ENCODE measurements at places on chromosomes 3 and 15. TPM values are rescaled to one million over a fixed set of nuclear protein-coding genes. Genes with fewer than 3 reads are reported as not detected.

DNA sequence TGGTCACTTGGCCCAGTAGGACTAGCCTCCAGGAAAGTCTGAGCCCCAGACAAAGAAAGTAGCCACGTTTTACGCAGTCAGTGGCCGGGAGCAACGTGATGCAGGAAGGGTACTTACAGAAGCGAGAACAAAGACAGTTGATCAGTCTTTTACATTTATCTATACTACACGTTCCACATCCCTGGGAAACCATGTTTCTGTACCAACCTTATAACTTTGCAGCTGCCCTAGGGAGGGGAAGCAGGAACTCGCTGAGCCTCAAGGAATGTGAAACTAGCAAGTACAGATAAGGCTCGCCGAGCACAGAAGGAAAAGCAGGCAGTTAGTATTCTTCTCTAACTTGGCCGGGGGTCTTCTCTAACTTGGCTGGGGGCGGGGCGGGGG is 3.4 kb upstream of the KNL1 start:
- H3K27ac ChIP-seq = no peak overlapping the region
- no peaks in the 10 kb centered on the region for H3K4me1 ChIP-seq
- DNase-seq = no peak
- no peak overlapping the region for H3K4me3 ChIP-seq
- no peaks in the 10 kb centered on the region for H3K36me3 ChIP-seq
- H3K27me3 ChIP-seq = no peaks in the 10 kb centered on the region

DNA sequence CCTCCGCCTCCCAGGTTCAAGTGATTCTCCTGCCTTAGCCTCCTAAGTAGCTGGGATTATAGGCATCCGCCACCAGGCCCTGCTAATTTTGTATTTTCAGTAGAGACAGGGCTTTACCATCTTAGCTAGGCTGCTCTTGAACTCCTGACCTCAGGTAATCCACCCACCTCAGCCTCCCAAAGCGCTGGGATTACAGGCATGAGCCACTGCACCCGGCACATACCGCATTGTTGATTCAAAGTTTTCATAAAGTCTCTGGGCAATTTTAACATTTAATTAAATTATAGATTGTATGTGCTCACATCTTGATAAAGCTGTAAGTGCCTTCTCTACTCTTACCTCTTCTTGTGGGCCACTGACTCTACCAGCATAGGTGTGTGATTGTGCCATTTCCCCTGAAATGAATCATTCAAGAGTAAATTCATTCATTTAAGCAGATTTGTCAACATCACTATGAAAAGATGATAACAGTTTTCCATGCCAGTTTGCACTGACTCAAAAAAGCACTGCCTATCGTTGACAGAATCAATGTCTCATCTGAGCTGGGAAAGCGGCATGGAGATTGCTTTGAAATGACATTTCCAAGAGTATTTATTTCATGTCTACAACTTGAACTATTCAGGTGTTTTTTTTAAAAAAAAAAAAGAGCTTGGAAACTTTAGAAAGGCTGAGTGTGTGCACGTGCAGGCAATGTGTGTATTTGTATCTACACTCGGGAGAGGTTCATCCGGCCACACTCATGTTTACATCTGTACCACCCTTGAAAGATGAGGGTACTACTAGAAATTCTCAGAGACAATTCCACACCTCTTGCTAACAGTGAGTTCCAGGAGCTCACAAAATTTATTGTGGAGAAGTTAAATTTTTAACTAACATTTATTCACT is 3.5 kb downstream of the BCL2A1 start:
- no peaks in the 10 kb centered on the region for H3K4me1 ChIP-seq
- no peaks in the 10 kb centered on the region for H3K27me3 ChIP-seq
- no peaks in the 10 kb centered on the region for H3K36me3 ChIP-seq

DNA sequence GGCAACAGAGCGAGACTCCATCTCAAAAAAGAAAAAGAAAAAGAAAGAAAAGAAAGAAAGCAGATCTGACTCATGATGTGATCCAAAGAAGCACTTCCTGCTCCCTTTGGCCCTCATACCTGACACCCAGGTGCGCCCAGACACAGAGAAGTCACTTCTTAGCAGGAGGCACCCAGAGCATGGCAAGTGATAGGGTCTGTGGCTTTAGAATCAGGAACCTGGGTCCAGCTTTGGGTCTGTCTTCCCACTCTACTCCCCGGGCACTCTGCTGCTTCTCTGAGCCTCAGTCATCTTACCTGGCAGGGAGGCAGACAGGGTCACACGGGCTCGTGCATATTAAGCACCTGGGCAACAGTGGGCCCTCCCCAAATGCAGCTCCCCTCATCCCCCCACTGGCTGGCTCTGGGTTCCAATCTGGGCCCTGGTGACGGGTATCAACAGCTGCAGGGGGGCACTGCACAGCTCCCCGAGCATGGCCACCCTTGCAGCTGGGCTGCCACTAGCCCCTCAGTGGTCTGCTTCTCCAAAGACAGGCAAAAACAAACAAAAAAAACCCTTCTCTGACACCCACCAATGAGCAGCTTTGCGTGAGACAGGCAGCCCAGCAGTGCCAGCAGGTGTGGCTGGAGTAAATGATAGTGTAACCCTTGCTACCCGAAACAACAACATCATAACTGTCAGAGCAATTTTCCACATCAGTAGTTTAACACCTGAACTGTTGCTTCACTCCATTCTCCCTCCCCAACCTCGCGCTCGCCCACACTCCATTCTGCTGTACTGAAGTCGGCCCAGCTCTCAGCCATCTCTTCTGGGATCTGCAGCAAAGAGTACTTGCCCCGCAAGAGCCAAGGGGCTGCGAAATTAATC is 99.8 kb downstream of the MEGF11 start:
- no peak for DNase-seq
- peaks cover 10% of the 10 kb centered on the region for H3K4me1 ChIP-seq
- no peaks in the 10 kb centered on the region for H3K27me3 ChIP-seq
- H3K27ac ChIP-seq = no peak overlapping the region
- H3K4me3 ChIP-seq = no peak overlapping the region

GRCh38 chr3:149575961-149576564 is 81.8 kb downstream of the WWTR1 start:
- H3K4me1 ChIP-seq = peaks cover 99% of the 10 kb centered on the region
- no peaks in the 10 kb centered on the region for H3K27me3 ChIP-seq
- peak overlapping the region; percentile 20 for H3K4me3 ChIP-seq
- H3K36me3 ChIP-seq = no peaks in the 10 kb centered on the region
- DNase-seq = peak; percentile 86
- H3K27ac ChIP-seq = peak overlapping the region; percentile 99

DNA sequence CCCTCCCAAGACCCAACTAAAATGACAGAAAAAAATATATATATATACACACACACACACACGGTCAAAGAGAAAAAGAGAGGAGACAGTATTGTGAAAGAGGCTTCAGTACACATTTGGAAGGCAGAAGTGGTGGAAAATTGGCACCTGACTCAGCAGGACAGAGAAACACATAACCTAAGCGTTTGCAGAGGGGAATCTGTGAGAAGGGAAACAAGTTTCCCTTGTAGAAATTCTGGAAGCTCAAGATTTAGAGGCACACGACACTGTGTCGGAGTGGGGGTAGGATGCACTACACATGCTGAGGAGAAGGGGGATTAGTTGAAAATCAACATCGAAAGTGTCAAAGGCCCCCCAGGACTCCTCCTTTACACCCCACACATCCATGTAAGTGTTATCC is 53.1 kb downstream of the PAK2 start:
- no peak overlapping the region for H3K4me3 ChIP-seq
- H3K36me3 ChIP-seq = no peaks in the 10 kb centered on the region
- no peak for DNase-seq
- peak overlapping the region; percentile 40 for H3K27ac ChIP-seq

DNA sequence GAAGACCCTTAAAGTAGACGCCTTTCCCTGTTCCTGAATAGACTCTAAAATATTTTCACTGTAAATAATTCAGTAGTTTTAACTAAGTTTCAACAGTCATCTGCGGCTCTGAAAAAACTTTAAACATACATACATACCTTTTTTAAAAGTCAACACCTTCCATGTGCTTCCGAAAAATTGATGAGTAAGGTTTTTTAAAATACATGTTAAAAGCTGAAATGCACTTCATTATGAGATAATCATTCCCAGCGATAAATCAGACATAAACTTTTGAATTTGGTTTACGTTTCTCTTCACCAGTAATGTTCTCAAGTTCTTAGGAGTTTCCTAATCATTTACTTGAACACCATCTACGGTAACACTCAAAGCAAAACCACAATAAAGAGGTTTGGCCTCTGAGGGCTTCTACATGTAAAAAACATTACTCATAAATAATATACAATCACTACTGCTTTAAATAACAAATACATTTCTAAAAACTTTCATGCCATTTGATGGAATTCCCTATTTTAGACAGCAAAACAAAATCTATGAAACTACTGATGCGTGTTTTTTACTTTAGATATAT is 403.5 kb downstream of the SHQ1 start:
- DNase-seq = no peak
- no peak overlapping the region for H3K27ac ChIP-seq
- H3K36me3 ChIP-seq = no peaks in the 10 kb centered on the region
- no peak overlapping the region for H3K4me3 ChIP-seq
- H3K27me3 ChIP-seq = no peaks in the 10 kb centered on the region
- H3K4me1 ChIP-seq = peaks cover 33% of the 10 kb centered on the region

- DNase-seq = peak; percentile 42
- no peak overlapping the region for H3K27ac ChIP-seq
- no peak overlapping the region for H3K4me3 ChIP-seq
- peaks cover 3% of the 10 kb centered on the region for H3K36me3 ChIP-seq
Measured at GRCh38 chr3:150737874-150738679, 24.9 kb downstream of the SIAH2 start.

DNA sequence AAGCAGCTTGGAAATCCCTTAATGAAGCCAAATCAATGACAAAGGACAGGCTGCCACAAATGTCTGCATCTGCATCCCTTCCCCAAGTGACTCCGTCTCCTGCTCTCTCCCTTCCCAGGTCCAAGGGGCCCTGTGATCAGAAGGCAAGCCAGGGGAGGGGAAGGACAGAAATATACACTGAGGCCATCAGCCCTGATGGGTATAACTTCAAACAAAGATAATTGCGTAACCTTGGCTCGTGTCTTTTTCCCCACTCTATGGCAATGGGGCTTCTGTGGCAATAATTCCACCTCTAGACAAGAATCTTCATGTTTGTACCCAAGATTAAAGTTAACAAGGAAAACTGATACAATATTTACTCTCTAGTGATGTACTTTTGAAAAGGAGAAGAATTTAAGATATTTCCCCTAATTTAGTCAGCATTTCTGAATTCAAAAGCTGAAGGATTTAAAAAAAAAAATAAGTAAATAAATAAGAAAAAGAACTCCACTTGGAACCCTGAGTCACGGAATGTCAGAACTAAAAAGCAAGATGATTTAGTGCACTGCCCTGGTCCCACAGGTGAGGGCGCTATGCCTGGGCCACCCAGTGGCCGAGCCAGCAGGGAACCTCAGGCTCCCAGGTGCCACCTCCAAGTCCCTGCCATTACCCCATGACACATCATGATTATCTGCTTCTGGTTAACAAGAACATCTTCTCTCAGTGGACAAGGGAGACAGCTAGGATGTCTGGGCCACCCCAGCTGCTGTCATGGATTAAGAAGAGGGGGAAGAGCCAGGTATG is 154.5 kb downstream of the STT3B start:
- H3K36me3 ChIP-seq = no peaks in the 10 kb centered on the region
- H3K27me3 ChIP-seq = no peaks in the 10 kb centered on the region
- no peak overlapping the region for H3K27ac ChIP-seq
- H3K4me3 ChIP-seq = no peak overlapping the region

DNA sequence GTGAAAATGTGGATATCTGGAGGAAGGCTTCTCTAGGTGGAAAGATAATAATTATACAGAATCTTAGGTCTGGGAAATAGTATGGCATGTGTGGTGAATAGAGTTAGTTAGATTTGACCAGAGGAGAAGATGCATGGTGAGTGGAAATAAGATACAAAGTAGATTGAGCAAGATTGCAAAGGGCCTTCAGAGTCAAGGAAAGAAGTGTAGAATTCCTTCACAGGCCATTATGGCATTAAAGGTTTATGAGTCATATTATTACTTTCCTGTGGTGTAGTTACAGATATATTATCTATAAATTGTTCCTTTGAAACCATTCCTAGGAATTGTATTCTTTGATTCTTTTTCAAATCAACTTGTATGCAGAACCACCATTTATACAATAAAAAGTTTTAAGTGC is 660.3 kb downstream of the SI start:
- no peak for DNase-seq
- H3K27ac ChIP-seq = no peak overlapping the region
- no peaks in the 10 kb centered on the region for H3K4me1 ChIP-seq
- H3K4me3 ChIP-seq = no peak overlapping the region
- no peaks in the 10 kb centered on the region for H3K27me3 ChIP-seq

DNA sequence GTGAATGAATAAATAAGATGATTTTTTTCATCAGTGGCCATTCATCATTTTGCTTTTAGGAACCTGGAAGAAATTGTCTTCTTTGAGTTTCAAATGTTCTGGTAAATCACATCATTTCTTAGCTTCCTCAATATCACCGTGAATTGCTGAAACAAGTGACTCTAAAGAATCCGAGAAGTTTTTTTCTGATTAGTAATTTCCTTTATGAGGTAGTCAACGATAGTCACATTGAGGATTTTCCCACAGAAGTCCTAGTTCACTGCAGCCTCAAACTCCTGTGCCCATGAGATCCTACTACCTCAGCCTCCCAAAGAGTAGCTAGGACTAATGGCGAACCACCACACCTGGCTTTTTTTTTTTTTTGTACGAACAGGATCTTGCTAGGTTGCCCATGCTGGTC is 3.6 kb upstream of the TMPRSS7 start:
- no peak overlapping the region for H3K27ac ChIP-seq
- DNase-seq = no peak
- H3K4me1 ChIP-seq = no peaks in the 10 kb centered on the region

DNA sequence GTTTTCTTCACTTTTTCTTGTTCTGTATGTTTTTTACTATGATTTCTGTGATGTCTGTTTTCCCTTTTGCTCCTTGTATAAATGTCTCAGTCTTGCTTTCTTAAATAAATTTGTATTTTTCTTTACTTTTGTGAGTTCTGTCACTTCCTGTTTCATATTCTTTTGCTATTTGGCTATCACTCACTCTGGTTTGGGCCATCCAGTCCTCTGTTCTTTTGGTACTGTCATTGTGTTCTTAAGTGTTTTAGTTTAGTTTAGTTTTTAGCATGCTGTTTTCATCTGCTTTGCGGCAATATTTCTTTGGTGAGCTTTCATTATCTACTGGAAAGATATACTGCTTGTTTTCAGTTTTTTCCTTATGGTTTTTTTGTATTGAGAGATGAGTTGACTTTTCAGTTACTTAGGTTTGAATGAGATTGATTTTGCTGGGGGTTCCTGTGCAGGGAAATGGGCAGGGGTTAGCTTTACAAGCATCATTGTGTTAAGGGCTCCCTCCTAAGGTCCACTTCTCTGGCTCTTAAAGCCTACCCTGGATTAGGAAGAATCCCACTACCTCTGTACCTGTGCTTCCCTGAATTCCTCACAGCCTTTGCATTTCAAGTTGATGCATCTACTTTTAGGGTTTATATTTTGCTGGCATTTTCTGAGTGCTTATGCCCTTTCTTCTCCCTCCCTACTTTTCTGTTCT is 35.1 kb downstream of the PDCD6IP start:
- H3K36me3 ChIP-seq = peaks cover 10% of the 10 kb centered on the region
- H3K27me3 ChIP-seq = no peaks in the 10 kb centered on the region
- no peak for DNase-seq
- no peaks in the 10 kb centered on the region for H3K4me1 ChIP-seq
- H3K4me3 ChIP-seq = no peak overlapping the region

STRA6 gene
- total RNA-seq = 0.54 TPM

SOX14 gene
- not detected for total RNA-seq

Data from HCT116 (cell line).